Astrocyte of the hippocampus (primary cell): ENCODE measurements at places on chromosomes 6 and 20.

GRCh38 chr6:122790423-122791309 lies 1.6 kb downstream of the SMPDL3A start:
- DNase-seq = peak; percentile 52

DNA sequence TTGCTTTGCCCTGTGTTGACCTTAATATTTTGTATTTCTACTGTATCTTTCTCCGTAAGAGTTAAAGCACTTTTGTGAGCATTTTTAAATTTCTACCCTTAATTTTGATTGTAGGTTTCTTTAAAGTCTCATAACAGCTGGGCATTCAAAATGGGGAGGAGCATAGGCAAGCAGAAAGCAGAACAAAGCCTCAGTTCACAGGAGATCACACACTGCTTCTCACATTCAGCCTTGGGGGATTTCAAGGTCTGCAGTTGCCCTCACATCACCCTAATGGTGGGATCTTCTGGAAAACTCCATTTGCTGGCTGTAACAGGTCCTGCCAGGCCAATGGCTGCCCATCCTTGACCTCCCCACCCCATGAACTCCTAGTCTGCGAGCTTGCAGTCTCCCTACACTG lies 292.9 kb downstream of the PHACTR1 start:
- no peak for DNase-seq

DNA sequence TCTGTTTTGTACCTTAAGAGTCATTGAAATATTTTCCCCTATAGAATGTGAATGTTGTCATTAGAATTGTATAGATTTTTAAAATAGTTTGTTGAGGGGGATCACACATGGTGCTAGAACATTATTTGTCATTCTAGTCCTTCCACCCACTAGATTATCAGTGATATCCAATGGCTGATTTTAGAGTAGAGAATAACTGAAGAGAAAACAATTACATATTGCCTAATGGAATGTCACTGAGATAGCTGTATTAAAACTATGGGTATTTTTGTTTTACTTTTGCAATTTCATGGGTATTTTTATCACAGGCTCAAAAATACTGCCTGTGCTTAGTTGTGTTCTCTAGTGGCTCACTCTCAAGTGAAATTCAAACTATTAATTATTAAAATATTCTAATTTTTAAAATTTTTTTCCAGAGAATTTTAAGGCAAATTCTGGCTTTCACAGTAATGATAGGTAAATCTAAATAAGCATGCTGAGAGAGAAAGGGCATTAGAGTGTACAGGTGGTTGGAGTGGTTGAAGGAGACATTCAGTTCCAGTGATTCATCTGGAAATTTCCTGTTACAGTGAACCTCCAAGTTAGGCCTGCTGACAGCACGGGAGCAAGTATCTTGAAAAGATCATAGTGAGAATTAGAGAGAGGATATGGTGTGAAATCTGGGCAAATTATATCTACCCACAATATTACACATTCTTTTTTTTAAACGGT lies 399.6 kb downstream of the NKAIN2 start:
- DNase-seq = peak; percentile 55

DNA sequence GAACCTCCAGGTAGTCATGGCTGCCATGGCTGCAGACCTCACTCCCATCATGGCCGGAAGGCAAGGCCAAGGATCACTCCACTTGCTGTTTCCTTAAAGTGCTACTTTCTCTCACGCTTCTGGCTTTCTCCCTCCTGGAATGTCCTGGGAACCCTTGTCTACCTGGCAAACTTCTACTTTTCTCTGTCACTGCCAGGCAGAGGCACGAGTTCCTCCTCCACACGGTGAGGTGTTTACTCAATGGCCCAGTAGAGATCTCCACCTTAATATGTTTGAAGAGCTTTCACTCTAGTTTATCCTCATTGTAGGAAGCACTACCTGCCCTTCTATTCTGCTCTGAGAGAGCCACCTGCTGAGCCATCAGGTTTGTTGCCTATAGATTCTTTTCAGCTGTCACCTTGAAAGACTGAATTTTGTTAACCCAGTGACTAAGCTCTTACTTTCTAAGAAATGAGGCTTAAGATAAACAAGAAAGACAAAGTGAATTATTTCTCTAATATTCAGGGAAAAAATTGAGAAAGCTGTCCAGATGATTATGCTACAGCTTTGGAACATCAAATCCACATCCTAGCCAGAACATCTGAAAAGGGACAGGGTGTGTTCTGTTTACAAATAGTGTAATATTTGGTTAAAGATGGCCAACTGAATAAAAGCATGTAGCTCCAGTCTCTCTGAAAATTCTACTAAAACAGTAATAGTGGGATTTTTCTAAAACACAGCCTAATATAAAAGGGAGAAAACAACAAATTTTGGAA lies 54.9 kb downstream of the PLAGL1 start:
- no peak for DNase-seq

DNA sequence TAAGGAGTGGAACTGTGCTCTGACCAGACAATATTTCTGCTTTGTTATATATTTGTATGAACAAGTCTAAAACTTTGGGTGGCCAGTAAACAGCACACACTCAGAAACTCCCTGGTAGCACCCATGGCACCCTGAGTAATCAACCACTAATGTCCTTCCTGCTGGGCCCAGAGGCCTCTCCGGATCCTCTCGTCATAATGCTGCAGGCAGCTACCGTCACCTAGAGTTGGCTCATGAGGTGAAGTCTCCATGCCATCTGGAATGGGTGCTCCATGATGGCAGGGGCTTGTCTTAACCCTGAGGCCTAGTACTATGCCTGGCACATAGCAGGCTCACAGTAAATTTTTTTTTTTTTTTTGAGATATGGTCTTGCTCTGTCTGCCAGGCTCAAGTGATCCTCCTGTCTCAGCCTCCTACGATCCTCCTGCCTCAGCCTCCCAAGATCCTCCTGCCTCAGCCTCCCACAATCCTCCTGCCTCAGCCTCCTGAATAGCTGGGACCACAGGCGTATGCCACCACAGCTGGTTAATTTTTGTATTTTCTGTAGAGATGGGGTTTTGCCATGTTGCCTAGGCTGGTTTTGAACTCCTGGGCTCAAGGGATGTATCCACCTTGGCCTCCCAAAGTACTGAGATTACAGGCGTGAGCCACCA lies 3.0 kb upstream of the SDCBP2 start:
- DNase-seq = no peak

DNA sequence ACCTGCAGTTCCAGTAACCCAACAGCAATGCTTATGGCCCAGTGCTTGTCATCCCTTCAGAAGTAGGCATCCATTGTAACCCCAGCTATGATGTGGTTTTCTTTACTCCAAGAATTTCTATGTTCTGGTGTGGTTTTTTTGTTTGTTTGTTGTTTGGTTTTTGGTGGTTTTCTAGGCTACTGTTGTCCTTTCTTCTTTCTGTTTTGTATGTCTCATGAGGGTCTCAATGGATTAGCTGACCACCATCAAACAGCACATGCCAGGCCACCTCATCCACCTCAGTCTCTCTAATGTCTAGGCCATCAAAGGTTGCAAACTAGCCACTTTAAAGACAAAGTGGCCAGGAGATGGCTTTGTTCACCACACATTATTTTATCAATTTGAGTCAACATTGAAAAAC lies 59.4 kb upstream of the TMEM30A start:
- peak; percentile 33 for DNase-seq

DNA sequence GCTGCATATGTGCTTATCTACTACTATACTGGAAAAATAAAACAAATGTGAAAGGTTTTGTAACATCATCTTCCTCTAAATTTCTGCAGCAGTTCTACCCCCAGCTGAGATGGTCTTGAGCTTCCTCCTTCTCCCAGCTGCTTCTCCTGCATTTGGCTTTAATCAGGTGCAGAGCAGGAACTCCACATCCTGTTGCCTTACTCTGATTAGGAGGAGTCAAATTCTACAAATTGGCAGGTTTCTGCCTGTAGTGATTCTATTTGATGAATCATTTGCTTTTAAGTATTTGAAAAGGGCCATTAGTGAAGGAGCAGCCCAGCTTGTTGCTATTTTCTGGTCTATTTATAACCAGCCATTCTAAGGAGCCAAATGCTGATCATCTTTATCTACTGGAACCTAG lies 224.5 kb downstream of the GMDS start:
- DNase-seq = peak; percentile 22
